Endothelial cell of umbilical vein (primary cell): ENCODE measurements at places on chromosomes 5 and 9. TPM values are rescaled to one million over a fixed set of nuclear protein-coding genes. Genes with fewer than 3 reads are reported as not detected.

RMRP gene
- 19,118 and 22,385 TPM in 2 replicates for total RNA-seq

GRXCR2 gene
- not detected in 2 replicates for total RNA-seq

SGCD gene
- not detected in 2 replicates for total RNA-seq

OSMR gene
- total RNA-seq = 12.8 and 19.7 TPM in 2 replicates

EQTN gene
- total RNA-seq = not detected in 2 replicates

GABRP gene
- total RNA-seq = 0.66 and 0.72 TPM in 2 replicates

ORM1 gene
- total RNA-seq = not detected in 2 replicates

FGD3 gene
- not detected in 2 replicates for total RNA-seq

BRD8 gene
- total RNA-seq = 69.7 and 73.7 TPM in 2 replicates

CDX1 gene
- not detected in 2 replicates for total RNA-seq

DNA sequence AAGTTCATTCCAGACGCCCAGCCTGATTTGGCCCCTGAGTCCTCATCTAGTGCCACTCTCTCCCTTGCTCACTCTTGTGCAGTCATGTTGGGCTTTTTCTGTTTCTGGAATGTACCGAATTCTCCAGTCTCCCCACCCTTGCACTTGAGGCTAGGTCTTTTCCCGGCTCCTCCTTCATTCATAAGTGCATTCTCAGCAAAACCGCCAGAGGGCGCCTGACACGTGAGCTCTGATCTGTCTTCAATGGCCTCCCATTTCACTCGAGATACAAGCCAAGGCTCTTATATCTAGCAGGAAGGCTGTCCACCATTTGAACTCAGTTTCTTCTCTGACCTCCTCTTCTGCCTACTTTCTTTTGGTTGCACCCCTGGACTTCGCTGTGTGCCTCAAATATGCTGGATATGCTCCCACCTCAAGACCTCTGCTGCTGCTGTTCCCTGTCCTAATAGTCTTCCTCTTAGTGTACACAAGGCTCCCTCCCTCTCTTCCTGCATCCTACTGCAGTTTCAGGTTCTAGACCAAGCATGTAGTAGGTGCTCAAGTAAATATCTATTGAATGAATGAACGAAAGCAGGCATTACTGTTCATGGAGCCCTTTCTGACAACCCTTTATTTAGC is 568.1 kb upstream of the WWC1 start:
- peak; percentile 61 for DNase-seq

- DNase-seq = no peak
Measured at GRCh38 chr5:134098690-134099089, 15.8 kb upstream of the TCF7 start.

GRCh38 chr5:168847511-168848073 is 268.4 kb upstream of the PANK3 start:
- no peak for DNase-seq

- DNase-seq = peak; percentile 72
Measured at GRCh38 chr5:39376293-39376714, 12.0 kb upstream of the C9 start.

DNA sequence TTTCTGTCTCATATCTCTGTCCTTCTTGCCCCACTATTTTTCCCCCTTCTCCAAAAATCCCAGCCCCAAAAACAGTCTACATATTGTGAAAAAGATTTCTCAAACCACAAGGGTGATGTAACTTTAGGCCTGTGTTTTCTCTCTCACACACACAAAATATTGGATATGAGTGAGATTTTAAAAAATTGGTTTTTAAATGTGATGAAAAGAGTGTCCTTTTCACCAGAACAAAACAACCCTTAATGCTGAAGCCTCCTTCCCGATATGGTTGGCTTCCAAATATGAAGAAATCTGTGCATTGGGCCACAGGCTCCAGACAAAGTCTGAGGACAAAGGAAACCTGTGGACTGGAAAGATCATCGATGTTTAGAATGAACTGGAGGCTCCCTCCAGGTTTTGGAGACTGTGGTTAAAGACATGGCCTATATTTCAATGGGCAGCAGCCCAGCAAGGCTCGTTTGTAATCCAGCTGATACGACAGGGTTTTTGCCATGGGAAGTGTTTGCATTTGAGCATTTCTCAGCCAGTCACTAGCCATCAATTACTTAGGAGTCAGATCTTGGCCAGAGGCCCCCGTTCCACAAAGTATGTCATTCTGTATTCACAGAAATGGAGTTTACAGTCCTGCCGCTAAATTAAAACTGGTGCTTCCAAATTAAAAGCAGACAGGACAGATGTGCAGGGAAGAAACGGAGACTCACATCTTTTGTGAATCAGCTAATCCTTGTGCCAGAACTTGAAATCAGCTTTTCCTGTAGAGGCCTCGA is 546.3 kb downstream of the EBF1 start:
- DNase-seq = no peak

- no peak for DNase-seq
Measured at GRCh38 chr9:109992293-109992692, 212.3 kb downstream of the PALM2AKAP2 start.

DNA sequence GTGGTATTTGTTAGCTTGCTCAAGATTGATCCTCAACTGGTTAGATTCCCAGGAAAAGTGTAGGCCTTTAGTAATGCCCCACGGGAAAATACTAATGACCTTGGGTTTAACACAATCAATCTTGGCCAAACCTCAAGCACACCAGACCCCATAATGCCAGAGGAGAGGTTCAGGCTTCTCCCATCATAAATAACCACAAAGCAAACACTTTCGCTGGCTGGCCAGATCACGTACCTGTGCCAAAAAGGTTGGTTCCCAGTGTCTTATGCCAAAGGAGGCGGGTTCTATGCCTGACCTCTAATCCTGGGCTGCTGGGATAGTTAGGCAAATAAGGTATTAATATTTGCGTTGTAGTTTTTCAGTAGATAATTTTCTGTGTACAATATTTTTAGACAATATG is 379.2 kb upstream of the CDH18 start:
- DNase-seq = no peak

GRCh38 chr5:96565582-96566265 is 96.5 kb upstream of the CAST start:
- DNase-seq = peak; percentile 79

GRCh38 chr5:158272409-158272808 is 413.5 kb upstream of the CLINT1 start:
- DNase-seq = no peak

- no peak for DNase-seq
Measured at GRCh38 chr5:132465059-132465707, 25.4 kb downstream of the IRF1 start.

GRCh38 chr9:27088981-27089380 is 20.0 kb upstream of the TEK start:
- DNase-seq = no peak

DNA sequence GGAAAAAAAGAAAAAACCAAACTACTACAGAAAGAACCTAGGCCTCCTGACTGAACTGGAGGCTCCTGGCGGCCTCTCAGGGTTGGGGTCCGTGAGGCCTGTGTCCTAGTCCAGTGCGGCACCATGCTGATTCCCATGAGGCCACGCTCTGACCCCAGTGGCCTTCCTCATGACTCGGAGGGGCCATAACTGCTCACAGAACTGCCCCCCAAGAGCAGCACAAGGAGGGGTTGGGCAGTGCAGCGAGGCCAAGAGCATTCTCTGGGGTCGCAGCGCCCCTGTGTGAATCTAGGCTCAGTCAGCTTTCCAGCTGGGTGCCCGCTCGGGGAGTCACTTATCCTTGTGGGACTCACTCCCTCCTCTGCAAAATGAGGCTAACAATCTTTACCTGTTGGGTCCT is 79.3 kb upstream of the FBXW11 start:
- DNase-seq = no peak

DNA sequence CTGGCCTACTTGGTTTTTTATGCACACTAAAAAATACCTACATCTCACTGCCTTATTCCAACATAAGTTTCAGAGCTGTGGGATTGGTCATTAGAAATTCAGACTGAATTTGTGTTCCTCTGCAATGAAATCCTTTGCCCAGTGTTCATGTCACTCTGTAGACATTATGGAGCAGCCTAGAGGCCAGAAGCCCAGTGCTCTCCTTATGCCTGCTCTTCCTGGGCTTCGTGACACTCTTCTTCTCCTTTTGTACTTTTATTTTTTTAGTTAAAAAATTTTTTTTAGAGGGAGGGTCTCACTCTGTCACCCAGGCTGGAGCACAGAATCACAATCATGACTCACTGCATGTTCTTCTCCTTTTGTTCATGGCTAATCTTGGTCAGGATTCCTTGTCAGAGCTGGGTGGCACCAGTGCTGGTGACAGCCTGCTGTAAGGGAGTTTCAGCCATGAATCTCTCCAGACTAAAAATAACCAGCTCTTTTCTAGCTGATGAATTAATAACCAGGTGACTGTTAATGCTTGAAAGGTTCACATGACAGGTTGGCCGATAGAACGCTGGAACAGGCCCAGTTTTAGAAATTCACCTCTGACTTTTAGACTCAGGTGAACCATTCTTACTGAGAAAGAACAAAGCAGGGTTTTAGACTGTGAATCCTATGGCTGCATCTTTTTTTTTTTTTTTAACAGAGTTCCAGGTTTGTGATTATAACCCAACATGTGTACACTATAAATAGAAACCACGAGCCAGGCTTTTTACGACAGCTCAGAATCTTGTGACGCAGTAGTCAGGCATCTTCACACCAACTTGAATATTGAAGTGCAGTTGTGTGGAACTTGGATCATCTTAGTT is 34.1 kb upstream of the C5orf47 start:
- no peak for DNase-seq

DNA sequence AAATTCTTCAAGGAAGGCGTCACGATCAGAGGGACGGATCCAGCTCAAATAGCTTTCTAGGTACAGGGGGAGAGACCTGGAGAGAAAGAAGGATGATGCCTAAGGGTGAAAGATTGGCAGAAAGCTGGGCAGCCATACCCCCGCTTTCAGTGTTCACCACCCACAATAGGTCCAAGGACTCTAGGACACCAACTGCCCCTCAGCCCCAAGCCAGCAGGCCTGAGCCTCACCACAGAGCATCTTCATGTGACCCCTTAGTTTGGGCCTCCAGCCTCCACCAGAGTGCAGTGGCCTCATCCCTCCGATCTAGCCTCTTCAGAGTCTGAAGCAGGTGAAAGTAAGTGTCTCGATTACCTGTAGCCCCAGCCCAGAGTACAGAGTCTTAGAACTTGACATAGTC is 1.7 kb upstream of the VCP start:
- no peak for DNase-seq

GRCh38 chr9:18189871-18190670 is 283.9 kb upstream of the ADAMTSL1 start:
- no peak for DNase-seq

DNA sequence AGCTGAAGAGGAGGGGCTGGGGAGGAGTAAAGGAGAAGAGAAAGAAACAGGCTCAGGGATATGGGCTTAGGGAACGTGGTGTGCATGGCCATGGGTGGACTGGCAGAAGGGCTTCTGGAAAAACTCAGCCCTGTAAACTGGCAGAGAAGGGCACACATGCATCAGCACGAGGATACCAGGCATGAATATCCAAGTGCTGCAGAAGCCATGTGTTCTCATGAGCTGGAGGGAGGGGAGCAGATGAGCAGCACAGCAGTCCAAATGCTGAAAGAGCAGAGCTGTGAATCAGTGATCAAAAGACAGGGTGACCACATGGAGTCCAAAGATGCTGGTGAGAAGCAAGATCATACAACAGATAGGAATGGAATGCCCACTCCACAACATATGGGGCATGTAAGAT is 72.3 kb downstream of the SEMA5A start:
- no peak for DNase-seq

- peak; percentile 35 for DNase-seq
Measured at GRCh38 chr5:157857816-157858526, 974 bp downstream of the CLINT1 start.

- peak; percentile 77 for DNase-seq
Measured at GRCh38 chr5:142821733-142822487, 51.7 kb downstream of the ARHGAP26 start.

GRCh38 chr5:91794856-91795548 is 411.9 kb upstream of the ARRDC3 start:
- no peak for DNase-seq

DNA sequence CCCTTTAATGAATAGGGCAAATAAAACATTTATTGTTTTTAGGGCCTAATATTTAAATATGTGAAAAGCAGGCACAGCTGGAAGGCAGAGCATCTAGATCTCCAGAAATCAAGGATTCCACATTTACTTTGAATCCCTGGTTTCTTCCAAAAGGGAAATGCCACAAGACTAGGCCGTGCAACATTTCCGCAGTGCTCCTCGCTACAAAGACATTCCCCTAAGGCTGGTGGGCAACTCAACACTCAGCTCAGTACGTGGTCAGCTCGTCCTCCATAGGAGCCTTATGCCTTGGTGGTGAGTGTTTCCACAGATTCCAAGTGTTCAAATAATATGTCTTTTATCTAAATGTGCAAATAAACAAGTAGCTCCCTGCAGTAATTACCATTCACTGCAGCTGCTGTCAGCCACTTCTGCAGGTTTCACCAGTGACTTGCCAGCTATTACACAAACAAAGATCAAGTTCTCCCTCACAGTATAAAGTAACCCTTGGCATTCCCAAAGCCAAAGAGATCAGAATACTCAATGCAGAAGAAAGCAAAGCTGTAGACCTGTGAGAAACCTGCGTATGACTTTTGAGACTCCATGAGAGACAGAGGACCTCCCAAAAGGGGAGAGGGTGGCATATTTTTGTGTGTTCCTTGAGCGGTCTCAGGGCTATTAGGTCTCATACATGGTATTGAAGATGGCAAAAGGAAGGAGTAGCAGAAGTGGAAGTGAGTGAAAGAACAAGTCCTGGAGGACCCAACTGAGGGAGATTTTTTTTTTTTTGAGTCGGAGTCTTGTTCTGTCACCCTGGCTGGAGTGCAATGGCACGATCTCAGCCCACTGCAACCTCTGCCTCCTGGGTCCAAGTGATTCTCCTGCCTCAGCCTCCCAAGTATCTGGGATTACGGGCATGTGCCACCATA is 38.0 kb upstream of the TENT2 start:
- DNase-seq = no peak

GRCh38 chr5:1315709-1316587 is 21.1 kb upstream of the TERT start:
- no peak for DNase-seq

- peak; percentile 8 for DNase-seq
Measured at GRCh38 chr5:458547-459353, 15.8 kb downstream of the EXOC3 start.

DNA sequence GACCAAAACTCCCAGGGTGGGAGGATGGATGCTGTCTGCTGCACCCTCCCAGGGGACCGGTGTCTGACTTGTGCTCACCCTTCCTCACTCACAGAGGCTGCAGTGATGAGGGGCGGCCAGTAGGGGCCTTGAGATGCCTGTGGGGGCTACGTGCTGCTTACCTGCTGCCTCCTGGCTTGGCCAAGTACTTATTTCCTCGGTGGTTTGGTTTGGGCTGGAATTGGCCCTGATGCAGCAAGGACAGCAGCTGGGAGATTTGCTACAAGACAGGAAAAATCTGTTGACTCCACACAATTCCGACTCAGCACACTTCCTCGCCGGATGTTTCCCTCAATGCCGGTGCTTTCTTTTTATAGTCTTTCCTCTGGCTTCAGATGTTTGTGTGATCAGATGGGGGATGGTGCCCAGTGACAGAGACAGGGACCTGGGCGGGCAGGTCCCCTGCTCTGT is 6.6 kb downstream of the PCDH12 start:
- peak; percentile 69 for DNase-seq
